Stimulated activated CD8-positive, alpha-beta memory T cell treated with anti-CD3 and anti-CD28 coated beads, Interleukin-15, amount 100 ng/mL, for 48 hours (primary cell): ENCODE measurements at places on chromosomes 3 and 15.

DNA sequence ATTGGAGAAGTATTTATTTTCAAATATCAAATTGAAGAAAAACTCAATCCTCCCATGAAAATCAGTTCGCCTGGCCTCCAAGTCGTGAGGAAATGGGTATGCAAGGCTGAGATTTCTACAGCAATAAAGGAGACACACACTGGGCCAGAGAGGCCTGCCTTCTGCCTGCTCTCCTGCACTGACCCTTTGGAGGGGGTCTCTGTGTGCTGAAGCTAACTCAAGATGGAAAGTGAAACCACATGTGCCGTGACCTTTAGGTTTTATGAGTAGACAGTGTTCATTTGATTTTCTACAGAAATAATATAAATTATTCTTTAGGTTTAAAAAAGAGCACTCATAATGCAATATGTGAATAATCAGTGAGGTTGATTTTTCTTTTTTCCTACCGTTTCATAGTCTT is 11.9 kb upstream of the SLC22A13 start:
- no peak for DNase-seq

DNA sequence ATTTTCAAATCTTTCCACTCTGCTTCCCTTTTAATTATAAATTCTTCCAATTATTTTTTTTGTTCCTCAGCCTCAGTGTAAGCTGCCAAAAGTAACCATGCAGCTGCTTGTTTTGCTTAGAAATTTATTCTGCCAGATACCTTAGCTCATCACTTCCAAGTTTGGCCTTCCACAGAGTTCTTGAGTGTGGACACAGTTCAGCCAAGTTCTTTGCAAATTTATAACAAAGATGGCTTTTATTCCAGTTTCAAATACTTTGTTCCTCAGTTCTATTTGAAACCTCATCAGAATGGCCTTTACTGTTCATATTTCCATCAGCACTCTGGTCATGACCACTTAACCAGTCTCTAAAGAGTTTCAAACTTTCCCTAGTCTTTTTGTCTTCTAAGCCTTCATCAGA is 10.3 kb downstream of the RTP1 start:
- no peak for DNase-seq

DNA sequence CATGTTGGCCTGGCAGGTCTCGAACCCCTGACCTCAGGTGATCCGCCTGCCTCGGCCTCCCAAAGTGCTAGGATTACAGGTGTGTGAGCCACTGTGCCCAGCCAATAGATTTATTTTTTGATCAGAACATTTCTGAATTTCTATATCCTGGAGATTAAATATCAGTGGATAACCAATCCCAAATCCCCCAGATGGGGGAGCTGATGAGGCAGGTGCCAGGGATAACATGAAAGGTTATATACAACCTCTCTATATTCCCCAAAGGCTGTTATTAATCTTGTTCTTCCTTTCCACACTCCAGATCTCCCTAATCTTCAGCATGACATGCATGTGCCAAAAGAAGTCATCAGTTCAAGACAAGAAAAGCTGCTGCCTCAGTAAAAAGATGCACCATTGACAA is 112.3 kb downstream of the WDR76 start:
- DNase-seq: no peak

GRCh38 chr3:89303701-89304100 is 196.3 kb downstream of the EPHA3 start:
- no peak for DNase-seq

DNA sequence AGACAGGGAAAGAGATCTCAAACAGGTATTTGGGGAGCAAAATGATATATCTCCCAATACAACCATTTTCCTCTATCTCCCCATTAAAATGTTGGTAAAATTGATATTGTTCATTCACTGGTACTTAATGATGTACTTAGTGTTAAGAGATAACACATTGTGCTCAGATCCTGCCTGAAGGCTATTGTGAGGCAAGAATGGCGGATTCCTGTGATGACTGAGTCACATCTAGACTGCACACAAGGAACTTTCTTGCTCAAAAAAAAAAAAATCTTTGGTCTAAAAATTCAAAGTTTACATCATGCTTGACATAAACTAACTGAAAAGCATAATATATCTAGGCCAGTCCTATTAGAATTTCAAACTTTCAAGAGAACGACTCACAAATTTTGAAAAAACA is 171.1 kb upstream of the TTC14 start:
- no peak for DNase-seq
